Stimulated activated CD8-positive, alpha-beta memory T cell treated with anti-CD3 and anti-CD28 coated beads, Interleukin-7, amount 100 ng/mL, for 1 hour (primary cell): ENCODE measurements at places on chromosomes 4 and X.

DNA sequence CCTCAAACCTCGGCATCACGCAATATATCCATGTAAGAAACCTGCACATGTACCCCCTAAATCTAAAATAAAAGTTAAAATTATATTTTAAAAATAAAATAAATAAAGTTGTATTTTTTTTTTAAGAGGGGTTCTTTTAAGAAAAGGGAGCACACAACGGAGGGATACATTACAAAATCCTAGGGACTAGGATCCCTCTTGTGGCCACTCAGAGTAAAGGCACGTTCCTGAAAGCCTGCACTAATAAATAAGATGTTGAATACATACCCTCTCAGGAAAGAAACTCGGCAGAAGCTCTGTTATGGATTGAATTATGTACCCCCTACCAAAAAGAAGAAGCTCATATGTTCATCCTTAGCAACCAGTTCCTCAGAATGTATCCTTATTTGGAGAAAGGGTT is 50.9 kb upstream of the PRDX4 start:
- no peak for DNase-seq

GRCh38 chrX:10110984-10111363 is 45.8 kb upstream of the CLCN4 start:
- no peak for DNase-seq

DNA sequence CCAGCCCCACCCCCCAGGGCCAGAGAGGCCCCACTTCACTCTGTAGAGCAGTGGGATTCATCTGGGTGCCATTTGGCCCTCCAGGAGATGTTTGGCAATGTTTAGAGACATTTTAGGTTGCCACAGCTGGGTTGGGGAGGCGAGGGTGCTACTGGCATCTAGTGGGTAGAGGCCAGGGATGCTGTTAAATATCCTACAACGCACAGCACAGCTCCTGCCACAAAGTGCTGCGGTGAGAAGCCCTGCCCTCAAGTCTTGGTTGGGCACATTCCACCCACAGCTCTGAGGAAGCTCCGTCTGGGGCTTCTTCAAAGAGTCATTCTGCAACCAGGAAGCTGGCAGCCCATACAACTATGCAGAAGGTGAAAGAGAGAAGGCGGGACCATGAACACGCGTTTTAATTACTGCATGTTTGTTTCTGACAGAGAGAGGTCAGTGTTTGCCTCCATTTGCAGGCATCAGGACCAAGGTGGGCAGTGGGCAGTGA is 48.1 kb upstream of the FAM9C start:
- DNase-seq: peak; percentile 39

GRCh38 chrX:7218321-7219152 is 70.6 kb upstream of the PUDP start:
- DNase-seq: no peak

DNA sequence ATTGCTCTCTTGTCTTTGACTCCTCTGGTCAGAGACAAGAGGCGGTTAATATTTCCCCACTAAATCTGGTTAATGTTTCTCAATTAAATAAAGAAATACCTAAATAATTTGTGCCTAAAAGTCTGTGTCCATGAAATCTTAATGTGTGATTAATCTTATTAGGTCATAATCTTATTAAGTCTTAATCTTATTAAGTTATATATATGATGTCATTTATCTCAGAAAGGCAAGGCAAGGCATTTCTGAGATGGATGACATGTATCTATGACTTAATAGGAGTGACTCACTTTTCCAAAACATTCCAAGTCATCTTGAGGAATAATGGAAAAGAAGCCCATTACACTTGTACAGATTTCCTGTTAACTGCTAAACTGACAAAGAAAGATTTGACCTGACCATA is 74.7 kb downstream of the TRAM1L1 start:
- no peak for DNase-seq

DNA sequence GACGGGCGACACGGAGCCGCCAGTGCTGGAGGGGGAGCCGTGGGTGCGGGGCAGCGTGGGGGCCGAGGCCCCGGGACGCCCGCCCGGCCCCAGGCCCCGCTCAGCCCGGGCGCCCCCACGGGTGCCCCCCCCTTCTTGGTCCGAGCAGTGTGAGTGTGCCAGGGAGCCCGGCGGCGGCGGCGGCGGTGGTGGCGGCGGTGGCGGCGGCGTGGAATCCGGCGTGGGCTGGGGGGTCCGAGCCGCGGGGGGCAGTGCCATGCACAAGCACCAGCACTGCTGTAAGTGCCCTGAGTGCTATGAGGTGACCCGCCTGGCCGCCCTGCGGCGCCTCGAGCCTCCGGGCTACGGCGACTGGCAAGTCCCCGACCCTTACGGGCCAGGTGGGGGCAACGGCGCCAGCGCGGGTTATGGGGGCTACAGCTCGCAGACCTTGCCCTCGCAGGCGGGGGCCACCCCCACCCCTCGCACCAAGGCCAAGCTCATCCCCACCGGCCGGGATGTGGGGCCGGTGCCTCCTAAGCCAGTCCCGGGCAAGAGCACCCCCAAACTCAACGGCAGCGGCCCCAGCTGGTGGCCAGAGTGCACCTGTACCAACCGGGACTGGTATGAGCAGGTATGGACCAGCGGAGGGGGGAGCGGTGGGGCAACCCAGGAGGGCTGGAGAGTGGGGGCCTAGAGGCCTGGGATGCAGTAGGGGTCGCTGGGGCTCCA is 466 bp downstream of the DLG3 start:
- DNase-seq: no peak

- DNase-seq: no peak
Measured at GRCh38 chr4:186216465-186217024, 10.8 kb upstream of the KLKB1 start.

GRCh38 chr4:64538219-64538618 is 129.0 kb upstream of the TECRL start:
- no peak for DNase-seq

GRCh38 chrX:41148553-41148952 is 63.3 kb downstream of the USP9X start:
- no peak for DNase-seq

GRCh38 chr4:136800248-136800647 is 732.0 kb downstream of the PCDH18 start:
- no peak for DNase-seq

DNA sequence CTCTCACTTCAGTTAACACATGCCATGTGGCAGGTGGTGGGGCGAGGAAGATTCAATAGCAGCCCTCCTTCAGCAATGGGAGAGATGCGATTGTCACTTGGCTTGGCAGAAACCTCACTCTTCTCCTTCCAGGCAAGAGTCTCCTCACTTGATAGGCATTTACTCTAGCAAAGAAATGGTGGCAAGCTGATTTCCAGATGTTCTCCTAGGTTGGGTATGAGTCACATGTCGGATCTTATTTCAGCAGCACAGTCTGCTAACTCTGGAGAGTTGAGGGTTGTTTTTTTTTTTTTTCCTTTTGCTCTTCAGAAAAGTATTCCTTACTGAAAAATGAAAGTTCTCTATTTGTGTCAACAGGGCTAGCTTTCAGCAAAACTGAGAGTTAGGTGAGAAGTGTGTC is 119.5 kb upstream of the CHRDL1 start:
- DNase-seq: no peak

GRCh38 chr4:189979196-189980047 is 38.8 kb downstream of the FRG1 start:
- no peak for DNase-seq

DNA sequence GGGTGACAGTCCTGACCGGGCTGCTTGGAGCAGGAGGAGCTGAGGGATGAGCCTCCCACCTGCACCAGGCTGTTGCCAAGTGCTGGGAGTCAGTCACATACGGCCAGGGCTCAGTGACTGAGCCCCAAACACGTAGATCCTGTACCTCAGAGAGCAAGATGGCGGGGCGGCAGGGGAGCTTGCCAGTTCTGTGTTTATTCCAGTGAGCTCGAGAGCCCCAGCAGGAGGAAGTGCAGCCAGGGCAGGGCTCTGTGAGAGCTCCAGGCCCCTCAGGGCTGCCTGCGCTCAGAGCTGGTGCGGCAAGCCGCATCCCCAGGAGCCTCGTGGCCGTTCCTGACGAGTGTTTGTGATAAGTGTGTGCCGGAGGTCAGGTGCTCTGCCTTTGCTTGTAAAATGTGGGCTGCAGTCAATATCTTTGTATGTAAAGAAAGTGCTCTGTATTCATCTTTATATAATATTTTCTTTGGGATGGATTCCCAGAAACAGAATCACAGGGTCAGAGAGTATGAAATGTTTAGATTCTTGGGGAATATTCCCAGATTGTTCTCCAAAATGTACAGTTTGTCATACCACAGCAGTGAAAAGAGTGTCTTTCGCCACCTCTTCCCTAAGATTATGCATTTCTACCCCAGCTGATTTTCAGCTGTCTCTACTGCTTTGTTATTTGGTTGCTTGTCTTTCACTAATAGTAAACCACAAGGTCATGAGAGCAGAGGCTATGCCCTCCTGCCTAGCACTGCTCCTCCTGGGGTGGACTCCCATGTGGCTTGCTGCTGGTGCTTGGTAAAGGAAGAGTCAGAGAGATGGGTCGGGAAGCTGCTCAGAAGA is 50.3 kb downstream of the NELFA start:
- DNase-seq: no peak

DNA sequence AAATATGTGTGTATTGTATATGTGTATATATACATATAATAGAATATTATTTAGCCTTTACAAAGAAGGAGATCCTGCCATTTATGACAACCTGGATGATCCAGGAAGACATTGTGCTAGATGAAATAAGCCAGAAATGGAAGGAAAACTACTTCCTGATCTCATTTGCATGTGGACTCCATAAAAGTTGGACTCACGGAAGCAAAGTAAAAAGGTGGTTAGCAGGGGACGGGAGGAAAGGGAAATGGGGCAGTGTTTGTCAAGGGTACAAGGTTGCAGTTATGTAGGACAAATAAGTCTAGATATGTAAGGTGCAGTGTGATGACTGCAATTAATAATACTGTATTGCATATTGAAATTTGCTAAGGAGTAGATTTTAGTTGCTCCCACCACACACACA is 331.1 kb upstream of the FSTL5 start:
- DNase-seq: no peak

GRCh38 chrX:38868941-38869401 is 67.7 kb downstream of the MID1IP1 start:
- DNase-seq: no peak

- no peak for DNase-seq
Measured at GRCh38 chr4:156536661-156537060, 434.9 kb downstream of the PDGFC start.

GRCh38 chr4:188779581-188779980 is 640.3 kb downstream of the TRIML1 start:
- DNase-seq: no peak

DNA sequence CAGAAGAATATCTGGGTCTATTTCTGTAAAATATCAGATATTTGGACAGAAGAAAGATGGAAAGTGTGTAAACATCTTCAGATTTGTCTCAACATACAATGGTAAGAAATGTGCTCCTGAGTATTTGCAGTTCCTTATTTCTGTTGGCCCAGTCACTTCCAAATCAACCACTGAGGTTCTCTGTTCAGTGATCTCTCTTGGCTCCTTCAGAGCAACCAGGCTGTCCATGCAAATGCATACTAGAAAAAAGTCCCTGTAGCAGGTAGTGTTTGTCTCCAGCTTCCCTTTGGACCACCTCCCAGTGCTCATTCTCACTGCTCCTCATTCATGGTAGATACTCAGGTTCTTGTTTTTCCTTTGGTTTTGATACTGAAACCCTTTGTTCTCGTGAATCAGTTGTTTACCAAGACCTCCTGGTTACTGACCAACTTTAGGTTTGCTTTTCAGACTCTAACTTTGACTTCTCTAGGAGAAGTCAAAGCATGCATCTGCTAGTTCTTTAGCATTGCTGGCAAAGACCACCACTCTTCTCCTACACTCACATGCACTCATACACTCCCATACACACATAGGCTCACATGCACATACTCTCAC is 28.8 kb downstream of the ASIC5 start:
- no peak for DNase-seq

- no peak for DNase-seq
Measured at GRCh38 chrX:8823698-8824097, 22.5 kb upstream of the FAM9A start.

DNA sequence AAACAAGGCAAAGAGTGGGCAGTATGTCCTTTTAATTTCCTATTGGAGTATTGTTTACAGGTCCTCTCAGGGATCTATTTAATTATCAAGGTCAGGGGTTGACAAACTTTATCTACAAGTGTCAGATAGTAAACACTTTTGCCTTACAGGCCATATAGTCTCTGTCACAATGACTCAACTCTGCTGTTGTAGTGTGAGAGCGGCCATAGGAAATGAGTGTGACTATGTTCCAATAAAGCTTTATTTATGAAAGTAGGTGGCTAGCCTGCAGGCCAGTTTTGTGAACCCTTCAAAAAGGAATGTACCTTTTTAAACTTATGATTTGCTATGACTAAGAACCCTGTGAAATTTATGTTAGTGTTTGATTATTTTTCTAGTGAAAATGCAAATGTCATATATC is 156.1 kb downstream of the GPAT3 start:
- no peak for DNase-seq
